ENCODE measurements at places on chromosomes 2 and 18. TPM values are rescaled to one million over a fixed set of nuclear protein-coding genes. Genes with fewer than 3 reads are reported as not detected.

WDR12 gene
- 18.0 TPM for total RNA-seq

MEIS1 gene
- total RNA-seq, result 13.4 TPM

TANK gene
- 129 TPM for total RNA-seq

ACMSD gene
- total RNA-seq, result not detected

CD226 gene
- total RNA-seq, result 128 TPM

- no peaks in the 10 kb centered on the region for H3K4me1 ChIP-seq
- H3K36me3 ChIP-seq, result no peaks in the 10 kb centered on the region
- H3K4me3 ChIP-seq, result no peak overlapping the region
- no peak for DNase-seq
- H3K27ac ChIP-seq, result no peak overlapping the region
- peaks cover 33% of the 10 kb centered on the region for H3K27me3 ChIP-seq
Measured at GRCh38 chr2:33670392-33670937, 71.4 kb upstream of the FAM98A start.

GRCh38 chr2:3168230-3168891 is 209.3 kb downstream of the EIPR1 start:
- H3K36me3 ChIP-seq, result peaks cover 2% of the 10 kb centered on the region
- no peaks in the 10 kb centered on the region for H3K27me3 ChIP-seq
- DNase-seq, result no peak
- H3K4me1 ChIP-seq, result peaks cover 1% of the 10 kb centered on the region
- no peak overlapping the region for H3K27ac ChIP-seq

GRCh38 chr2:175003875-175004729 is 1.1 kb downstream of the CHN1 start:
- H3K4me1 ChIP-seq, result peaks cover 6% of the 10 kb centered on the region
- H3K27ac ChIP-seq, result peak overlapping the region; percentile 54

- no peaks in the 10 kb centered on the region for H3K36me3 ChIP-seq
- H3K4me3 ChIP-seq, result peak overlapping the region; percentile 7
- no peak overlapping the region for H3K27ac ChIP-seq
- no peak for DNase-seq
- peaks cover 3% of the 10 kb centered on the region for H3K4me1 ChIP-seq
Measured at GRCh38 chr2:164622338-164623106, 1.2 kb upstream of the GRB14 start.

DNA sequence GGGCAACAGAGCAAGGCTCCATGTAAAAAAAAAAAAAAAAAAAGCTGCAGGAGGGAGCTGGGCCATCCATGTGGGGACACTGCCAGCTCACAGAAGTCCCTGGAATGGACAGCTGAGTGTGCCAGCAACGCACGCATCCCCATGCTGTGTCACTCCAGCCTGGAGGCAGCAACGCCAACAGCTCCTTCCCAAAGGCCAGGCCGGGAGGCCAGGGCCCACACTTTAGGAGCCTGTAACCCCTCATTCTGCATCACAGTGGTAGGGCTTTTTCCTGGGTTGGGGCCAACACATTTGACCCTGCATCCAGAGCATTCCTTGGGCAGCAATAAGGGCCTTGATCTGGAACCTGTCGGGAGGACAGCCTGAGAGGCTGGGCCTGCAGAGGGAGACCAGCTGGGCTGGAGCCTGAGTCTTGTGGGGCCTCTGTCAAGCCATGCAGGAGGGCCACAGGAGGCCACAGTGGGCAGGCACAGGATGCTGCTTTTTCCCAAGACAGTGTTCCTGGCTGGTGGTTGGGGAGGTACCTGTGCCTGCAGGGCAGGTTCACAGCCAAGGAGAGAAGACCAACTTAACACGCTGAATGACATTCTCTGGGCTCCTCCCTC is 16.8 kb upstream of the KCNK3 start:
- DNase-seq, result no peak
- no peaks in the 10 kb centered on the region for H3K4me1 ChIP-seq
- no peaks in the 10 kb centered on the region for H3K36me3 ChIP-seq
- H3K4me3 ChIP-seq, result no peak overlapping the region
- no peak overlapping the region for H3K27ac ChIP-seq

GRCh38 chr18:39788383-39788782 is 2166.7 kb upstream of the PIK3C3 start:
- H3K4me1 ChIP-seq, result no peaks in the 10 kb centered on the region
- no peak overlapping the region for H3K4me3 ChIP-seq
- H3K36me3 ChIP-seq, result no peaks in the 10 kb centered on the region
- H3K27ac ChIP-seq, result no peak overlapping the region

DNA sequence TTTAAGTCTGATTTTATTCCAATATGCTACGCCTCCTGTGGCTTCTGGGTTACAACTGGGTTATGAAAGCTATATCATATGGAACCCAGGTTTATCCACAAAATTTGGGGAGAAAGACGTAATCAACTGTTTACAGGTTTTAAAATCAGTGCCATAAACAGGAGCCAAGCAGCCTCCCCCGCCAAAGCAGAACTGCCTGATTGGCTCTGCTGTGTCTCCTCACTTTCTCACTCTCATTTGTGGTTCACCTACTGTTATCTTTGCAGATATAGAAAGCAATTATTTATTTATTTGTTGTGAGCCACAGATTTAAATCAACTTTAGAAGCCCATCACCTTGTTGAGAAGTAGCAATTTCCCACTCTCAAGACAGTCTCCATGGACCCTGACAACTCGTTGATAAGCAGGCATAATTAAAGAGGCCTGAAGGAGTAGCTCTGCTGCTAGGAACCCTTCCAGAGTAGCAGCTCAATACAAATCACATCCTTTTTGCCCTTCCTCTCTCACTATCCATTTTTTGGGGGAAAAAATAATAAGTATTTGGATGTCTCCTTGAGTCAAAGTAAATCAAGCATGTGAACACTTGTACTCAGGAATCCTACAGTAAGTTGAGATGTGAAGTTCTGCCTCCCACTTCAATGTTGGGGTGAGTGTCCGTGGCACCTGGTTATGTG is 191.0 kb upstream of the CCDC150 start:
- no peak overlapping the region for H3K27ac ChIP-seq
- H3K36me3 ChIP-seq, result peaks cover 2% of the 10 kb centered on the region

DNA sequence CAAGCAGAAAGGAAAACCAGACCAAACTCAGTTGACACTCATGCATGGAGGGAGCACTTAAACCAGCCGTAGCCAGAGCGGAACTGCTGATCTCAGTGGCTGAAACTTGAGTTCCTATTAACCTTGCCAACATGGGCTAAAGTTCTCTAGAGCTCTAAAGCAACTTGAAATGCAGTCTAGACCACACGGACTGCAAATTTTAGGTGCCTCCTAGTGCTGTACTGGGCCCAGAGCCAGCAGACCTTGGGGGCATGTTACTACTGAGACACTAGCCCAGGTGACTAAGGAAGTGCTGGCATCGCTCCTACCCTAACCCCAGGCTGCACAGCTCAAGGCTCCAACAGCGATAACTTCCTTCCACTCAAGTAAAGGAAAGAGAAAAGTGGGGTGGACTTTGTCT is 236.5 kb downstream of the AKAIN1 start:
- no peaks in the 10 kb centered on the region for H3K27me3 ChIP-seq
- no peaks in the 10 kb centered on the region for H3K4me1 ChIP-seq

GRCh38 chr2:28444956-28445355 is 50.9 kb upstream of the PLB1 start:
- H3K27ac ChIP-seq, result no peak overlapping the region
- H3K4me1 ChIP-seq, result peaks cover 11% of the 10 kb centered on the region
- no peak for DNase-seq
- H3K36me3 ChIP-seq, result peaks cover 2% of the 10 kb centered on the region
- H3K4me3 ChIP-seq, result no peak overlapping the region
- H3K27me3 ChIP-seq, result no peaks in the 10 kb centered on the region

DNA sequence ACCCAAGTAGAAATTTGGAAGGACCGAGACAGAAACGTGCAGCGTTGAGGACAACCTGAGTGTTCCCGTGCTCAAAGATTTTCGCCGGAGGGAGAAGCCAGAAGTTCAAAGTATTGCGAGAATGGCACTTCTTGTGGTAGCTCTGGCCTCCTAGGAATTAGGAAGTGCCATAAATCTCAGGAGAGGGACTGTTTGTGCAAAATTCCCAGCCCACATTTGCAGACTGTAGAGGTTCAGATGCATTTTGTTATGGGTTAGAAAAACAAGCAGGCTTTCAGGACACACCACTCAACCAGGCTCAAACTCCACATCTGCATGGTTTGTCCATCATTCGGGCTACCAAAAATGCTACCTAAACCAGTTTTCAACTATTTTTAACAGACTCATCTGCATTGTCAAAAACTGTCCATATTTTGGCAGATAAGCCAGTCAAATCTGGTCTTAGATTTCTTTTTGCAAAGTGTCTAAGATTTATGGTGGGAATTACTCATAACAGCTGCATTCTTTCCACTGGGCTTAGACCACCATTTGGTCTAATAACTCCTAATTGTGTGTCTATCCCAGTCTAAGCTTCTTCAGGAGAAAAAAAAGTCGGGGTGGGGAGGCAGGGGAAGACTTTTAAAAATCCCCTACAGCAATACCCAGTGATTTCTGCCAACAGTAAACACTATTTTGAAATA is 422.9 kb downstream of the ARHGAP15 start:
- H3K27me3 ChIP-seq, result no peaks in the 10 kb centered on the region
- peaks cover 9% of the 10 kb centered on the region for H3K36me3 ChIP-seq
- no peak for DNase-seq
- no peak overlapping the region for H3K27ac ChIP-seq

GRCh38 chr2:147649286-147649685 is 195.5 kb upstream of the ACVR2A start:
- H3K27me3 ChIP-seq, result no peaks in the 10 kb centered on the region
- H3K27ac ChIP-seq, result no peak overlapping the region
- peaks cover 2% of the 10 kb centered on the region for H3K36me3 ChIP-seq

DNA sequence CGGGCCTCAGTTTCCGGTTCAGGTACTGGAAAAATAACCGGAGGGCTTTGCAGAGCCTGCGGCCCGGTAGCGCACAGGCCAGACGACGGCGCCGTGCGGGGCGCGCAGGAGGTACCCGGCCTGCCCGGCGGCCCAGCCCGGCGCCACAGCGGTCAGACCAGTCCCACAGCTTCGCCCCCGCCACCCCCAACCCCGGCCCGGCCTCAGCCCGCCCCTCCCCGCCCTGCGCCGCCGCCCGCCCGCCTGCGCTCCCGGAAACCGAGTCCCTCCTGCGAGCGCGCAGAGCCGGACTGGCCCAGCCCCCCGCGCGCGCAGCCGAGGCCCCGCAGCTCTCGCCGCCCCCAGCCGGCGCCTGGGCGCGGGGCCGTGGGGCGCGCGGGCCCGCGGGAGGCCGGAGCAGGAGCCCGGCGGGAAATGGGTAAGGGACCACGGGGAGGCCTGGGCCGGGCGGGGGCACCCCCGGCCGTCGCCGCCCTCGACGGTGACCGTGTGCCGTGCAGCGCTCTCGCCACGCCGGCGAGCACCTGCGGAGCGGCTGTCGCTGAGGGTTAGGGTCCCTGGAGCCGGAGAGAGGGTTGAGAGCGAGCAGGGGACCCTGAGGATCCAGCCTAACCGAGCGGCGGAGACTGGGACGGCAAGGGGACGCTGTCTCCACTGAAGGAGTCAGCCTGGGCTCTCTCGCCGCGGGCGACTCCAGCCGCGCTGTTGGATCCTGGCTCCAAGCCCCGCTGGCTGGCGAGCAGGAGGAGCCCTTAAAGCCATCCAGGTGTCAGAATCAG is 16.5 kb upstream of the PSD4 start:
- peak; percentile 45 for DNase-seq
- peak overlapping the region; percentile 86 for H3K27ac ChIP-seq

- peaks cover 19% of the 10 kb centered on the region for H3K27me3 ChIP-seq
- no peak for DNase-seq
- peaks cover 3% of the 10 kb centered on the region for H3K36me3 ChIP-seq
Measured at GRCh38 chr2:151336863-151337371, 20.5 kb upstream of the TNFAIP6 start.

DNA sequence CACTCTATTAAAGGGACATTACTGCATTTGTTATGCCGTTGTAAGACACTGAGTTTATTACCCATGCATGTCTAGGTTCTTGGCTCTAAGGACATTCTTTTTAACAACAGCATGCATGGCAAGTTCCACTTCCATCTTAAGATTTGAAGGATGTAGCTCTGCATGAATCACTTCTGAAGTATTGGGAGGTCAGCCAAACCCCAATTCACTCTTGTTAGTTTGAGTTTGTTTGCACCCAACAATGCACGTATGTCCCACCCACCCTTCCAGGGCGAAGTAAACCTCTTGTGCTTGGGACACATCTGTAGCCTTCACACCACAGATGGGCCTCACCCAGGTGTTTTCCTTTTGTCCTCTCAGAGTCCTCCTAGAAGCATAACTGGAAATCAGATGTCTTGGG is 5.6 kb upstream of the LAMA3 start:
- H3K36me3 ChIP-seq, result peaks cover 6% of the 10 kb centered on the region
- no peak for DNase-seq
- H3K27me3 ChIP-seq, result peaks cover 76% of the 10 kb centered on the region

DNA sequence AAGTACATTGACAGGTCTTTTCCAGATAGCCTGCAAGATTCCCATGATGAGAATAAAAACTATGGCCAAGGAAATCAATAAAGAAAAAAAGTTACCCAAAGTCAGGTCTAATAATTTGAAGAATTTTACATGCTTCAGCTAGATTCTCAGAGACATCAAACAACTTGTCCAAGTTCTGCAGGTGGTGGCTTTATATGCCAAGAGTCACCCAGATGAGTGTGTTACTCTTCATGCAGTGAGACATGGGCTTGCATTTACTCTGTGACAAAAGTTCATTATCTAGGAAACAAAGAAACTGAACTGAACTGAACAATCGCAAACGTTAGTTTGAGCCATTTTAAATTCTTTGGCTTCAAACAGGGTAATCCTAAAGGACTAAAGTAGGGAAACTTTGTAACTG is 548.5 kb upstream of the SYT4 start:
- DNase-seq, result no peak
- no peak overlapping the region for H3K27ac ChIP-seq
- H3K4me1 ChIP-seq, result no peaks in the 10 kb centered on the region

DNA sequence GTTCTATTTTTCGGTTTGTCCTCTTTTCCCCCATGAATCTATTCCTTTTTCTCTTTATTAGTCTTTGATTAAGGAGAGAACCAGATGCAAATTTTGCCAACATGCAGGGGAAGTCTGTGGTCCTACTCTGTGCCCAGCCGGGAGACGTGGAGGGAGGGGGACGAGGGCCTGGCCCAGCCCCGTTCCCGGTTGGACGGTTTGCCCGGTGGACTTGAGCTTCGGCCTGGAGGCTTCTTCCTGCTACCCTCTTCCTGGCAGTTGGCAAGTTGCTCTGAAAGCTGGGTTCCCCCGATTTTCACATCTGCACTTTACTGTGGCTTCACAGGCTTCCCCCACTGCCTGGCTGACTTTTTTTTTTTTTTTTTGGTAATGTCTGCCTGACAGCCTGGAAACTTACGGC is 39.3 kb upstream of the GBX2 start:
- H3K27ac ChIP-seq, result no peak overlapping the region
- H3K4me3 ChIP-seq, result no peak overlapping the region
- H3K4me1 ChIP-seq, result no peaks in the 10 kb centered on the region
- DNase-seq, result no peak
- peaks cover 22% of the 10 kb centered on the region for H3K27me3 ChIP-seq

GRCh38 chr18:54090856-54091255 is 133.6 kb downstream of the MBD2 start:
- H3K4me1 ChIP-seq, result peaks cover 6% of the 10 kb centered on the region
- H3K27me3 ChIP-seq, result no peaks in the 10 kb centered on the region
- H3K4me3 ChIP-seq, result no peak overlapping the region
- no peak overlapping the region for H3K27ac ChIP-seq
